ENCODE measurements at places on chromosomes 3 and 15.

DNA sequence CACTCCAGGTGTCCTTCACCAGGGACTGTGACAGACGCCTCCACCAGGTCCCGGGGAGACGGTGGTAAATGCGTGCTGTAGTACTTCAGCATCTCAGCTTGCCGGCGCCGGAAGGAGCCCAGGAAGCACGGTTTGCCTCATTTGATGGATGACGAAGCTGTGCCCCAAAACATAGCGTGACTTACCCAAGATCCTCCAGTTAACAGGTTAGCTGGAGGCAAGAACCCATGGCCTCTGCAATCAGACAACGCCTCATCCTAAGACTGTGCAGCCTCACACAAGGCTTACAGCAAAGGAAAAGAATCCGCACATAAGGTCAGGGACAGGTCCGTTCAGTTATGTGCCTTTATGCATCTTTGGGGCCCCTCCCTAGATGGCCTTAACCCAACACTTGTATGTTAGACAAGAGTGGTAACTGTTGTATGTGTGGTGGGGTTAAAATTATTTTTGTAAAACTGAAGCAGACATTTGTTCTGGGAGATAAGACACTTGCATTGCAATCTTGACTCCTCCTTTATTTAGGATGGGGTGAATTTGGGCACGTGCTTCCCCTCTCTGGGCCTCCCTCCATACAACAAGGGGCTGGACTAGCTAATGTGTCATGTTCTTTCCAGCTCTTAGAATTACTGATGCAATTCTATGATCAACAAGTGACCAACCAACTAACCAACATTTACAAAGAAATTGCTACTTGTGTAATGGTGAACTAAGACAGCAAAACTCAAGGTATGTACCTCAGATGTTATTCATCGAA lies 39.4 kb downstream of the VGLL4 start:
- no peak for DNase-seq

DNA sequence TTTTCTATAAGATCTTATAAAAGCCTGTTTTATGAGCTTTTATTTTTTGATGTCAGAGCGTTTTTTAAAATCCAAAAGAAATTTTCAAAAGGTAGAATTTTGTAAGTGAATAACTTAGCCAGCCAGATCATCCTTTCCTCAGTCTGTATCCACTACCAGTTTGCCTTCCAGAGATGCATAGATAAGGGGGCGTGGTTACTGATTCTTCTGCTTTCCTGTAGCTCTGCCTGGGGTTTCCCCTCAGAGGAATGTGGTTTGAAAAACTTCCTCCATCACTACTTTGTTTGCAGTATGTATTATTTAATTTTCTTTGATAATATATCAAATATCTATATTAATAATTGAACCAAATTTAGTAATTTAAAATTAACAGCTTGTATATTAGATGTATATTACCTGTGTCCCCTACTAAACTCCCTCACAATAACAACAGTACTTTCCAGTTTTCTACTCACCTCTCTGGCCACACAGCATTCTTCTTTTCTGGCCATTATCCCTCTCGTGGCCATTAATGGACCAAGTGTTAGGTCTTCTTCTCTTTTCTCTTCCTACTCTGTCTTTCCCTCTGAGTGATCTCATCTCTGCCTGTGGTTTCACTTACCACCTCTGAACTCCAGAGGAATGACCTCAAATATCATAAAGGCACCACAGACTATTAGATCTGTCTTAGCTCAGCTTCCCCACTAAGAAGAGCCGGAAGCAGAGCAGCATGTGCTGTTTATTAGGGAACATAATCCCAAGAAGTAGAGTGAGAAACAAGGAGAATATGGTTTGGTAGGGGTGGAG lies 239.7 kb downstream of the UBE2E2 start:
- no peak for DNase-seq

DNA sequence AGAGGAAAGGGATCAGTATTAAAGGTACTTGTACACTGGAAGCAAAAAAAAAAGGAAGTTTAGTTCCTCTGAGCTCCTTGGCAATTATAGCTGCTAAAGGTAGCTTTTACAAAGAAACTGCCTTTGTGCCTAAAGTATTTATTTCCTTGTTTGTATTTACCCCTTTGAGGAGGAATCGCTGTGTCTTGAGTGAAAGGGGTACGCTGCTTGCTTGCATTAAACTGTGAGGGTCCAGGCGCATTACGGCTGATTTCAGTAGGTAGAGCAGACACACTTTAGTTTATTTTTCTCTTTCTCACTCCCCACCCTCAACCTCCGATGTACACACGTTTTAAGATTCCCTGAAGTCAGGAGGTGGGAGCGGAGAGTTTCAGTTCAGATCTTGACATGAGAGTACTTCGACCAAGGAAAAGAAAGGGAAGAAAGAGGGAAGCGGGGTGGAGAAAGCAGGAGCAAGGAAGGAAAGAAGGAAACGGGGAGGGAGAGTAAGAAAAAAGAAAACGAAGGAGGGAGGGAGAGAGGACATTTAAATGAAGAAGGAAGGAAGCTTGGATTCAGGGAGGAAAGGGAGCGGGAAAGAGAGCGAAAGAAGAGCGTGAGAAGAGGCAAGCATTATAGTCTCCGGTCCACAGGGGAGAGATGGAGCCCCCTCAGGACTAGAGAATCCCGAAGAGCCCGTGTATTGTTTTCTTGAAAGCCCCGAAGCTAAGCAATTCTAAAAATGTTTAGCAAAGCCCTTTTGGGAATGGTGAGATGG lies 1.2 kb upstream of the MME start:
- DNase-seq: no peak

DNA sequence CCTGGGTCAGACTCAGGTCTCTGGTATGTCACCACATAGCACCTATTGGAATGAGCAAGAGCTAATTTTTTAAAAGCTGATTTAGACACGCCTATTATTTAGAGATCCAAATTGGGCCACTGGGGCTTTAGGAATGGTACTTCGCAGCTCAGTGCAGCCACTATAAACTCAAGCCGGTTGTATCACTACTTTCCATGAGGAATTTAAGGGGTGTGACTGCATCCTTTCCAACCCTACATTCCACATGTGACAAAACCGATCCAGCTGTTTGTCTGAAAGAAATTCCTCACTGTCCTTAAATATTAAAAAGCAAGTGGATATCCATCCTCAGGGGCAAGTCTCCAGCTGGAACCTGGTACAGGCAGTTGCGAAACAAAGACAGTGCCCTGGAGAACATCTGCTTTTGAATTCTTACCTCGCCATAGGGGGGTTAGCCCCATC lies 12.8 kb downstream of the VGLL3 start:
- no peak for DNase-seq

GRCh38 chr3:184466413-184466960 lies 86.6 kb downstream of the CHRD start:
- no peak for DNase-seq

DNA sequence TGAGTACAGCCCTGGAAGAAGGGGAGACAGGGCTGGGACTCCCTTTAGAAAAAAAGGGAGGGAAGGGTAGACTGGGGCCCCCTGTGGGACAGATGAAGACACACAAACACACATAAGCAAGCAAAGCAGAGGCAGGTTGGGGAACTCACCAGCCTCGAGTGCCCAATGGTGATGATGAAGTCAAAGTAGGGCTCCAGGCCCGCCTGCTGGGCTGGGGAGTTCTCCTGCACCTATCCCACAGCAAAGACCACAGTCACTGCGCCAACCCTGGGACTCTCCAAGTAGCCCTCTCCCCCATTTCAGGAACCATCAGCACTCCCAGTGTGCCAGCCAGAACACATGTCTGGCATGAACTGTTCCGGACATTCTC lies 4.1 kb downstream of the GORASP1 start:
- DNase-seq: no peak

DNA sequence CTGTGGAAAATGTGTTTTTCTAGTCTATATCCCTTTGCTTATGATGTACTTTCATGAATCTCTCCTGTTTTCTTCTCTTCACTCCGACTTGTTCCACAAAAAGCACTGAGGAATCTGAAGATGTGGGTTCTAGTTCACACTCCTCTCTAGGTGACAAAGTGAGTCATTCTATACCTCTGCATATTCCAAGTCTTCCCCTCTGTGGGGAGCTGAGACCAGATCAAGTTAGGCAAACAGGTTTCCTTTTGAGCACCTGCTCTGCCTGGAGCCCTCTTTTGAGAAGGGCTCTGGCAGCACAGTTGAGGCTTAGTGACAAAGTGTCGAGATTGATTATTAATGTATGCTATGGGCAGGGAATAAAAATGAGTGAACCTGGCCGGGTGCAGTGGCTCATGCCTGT lies 82.4 kb upstream of the VGLL4 start:
- DNase-seq: no peak

GRCh38 chr15:98720577-98721565 lies 72.5 kb downstream of the IGF1R start:
- no peak for DNase-seq
